Sciatic nerve (tissue), 2 donors: ENCODE measurements at places on chromosomes 2 and 18.

DNA sequence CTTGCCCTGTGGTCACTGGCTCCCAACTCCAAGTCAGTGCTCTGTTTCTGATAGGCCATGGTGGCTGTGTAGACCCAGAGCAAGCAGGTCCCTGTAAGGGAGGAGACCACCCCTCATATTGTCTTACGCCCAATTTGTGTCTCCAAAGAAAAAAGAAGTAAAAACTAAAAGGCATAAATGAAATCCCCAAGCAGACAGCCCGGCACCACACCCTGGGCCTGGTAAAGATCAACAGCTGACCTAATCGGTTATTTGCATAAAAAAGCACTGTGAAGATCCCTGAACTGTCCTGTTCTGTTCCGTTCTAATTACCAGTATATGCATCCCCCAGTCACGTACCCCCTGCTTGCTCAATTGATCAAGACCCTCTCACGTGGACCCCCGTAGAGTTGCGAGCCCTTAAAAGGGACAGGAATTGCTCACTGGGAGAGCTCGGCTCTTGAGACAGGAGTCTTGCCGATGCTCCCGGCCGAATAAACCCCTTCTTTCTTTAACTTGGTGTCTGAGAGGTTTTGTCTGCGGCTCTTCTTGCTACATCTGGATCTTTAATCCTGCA, 364.1 kb upstream of the HS6ST1 start:
- DNase-seq: no peak

- DNase-seq: peak; percentile 71
Observed at GRCh38 chr2:100416935-100417710, at the start of gene CHST10. TSS of gene CHST10 (minus strand) at chr2:100417668. CDS start at chr2:100406675, 10,993 bp downstream.

DNA sequence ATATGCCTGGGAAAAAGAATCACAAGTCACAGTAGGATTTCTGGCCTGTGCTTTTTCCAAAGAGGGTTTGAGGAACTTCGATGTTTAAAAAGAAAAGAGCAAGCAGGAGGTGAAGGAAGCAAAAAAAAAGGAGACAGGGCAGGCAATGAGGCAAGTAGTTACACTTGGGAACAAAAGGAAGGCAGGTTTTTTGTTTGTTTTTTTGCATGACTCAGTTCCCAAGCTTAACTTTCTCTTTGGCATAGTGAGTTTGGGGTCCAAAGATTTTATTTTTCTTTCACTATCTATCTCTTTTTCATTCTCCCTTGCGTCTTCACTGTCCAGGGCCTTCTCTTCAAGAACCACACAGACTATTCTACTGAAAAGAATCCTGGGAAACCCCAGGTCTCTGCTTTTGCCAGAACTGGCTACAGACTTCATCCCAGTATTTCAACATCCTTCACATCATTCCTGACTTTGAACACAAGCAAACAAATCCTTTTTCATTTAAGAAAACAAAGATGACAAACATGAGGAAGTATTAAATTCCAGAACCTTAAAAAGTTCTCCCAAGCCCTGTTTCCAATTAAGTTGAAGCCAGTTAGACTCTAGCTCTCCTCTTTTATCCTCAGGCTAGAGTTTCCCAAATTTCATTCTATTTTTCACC, 210.7 kb upstream of the RND3 start:
- DNase-seq: no peak

DNA sequence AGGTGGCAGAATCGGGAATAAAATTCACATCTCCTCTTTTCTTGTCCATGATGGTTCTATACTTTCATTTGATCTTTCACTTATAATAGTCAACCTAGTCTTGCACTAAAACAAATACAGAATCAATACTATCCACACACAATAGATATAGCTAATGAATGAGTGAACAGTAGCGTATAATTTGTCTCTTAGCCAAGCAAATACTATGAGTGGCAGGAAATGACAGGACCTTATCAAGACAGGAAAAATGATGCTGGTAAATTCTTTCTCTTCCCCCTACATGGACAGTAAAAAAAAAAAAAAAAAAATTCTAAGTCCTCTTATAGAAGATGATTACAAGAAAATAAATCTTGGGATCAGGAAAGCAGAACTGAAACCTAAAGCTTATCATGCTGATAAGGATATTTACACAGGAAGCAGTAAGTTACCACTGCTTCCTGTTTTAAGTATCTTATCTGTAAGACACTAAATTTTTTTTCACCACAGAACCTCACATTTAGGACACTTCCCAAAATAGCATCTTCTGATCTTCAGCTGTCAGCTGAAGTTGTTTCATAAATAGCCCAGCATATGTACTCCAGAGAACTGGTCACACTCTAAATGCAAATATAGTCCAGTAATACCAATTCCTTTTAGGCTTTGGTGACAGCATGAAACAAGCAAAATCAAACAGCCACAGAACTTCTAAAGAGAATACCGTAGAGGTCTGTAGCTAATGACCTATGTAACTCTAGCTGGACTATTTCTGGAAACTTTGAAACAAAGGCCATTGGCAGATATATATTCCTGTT, 27.0 kb downstream of the IRS1 start:
- DNase-seq: no peak

- DNase-seq: peak; percentile 69
Observed at GRCh38 chr2:45595721-45596435, 15.2 kb downstream of the SRBD1 start.

- no peak for DNase-seq
Observed at GRCh38 chr2:112642966-112643365, 2.8 kb upstream of the SLC20A1 start.

DNA sequence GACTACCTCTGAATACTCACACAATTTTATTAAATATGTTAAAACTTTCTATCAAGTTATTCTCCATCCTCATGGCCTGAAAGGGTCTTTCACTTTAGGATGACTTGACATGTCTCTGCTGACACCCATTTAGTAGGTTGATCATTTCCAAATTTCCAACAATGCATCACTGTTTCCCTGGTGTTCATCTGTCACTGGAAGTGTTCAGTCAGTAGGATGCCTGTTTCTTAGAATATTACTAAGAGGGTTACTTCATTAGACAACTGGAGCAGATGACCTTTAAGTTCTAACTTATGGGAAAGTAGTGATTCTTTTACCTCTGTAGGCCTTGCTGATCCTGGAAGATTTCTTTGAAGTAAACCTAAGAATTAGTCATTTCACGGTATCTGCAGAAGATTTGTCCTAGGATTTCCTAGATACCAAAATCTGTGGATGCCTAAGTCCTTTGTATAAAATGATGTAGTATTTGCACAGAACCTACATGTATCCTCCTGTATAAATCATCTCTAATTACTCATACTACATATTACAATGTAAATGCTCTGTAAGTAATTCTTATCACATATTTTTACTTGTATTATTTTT, 77.7 kb downstream of the MAP3K20 start:
- no peak for DNase-seq

GRCh38 chr2:18077704-18078103, 199.2 kb downstream of the KCNS3 start:
- no peak for DNase-seq

GRCh38 chr2:219739066-219739465, 111.6 kb downstream of the SLC4A3 start:
- DNase-seq: no peak

GRCh38 chr2:11703700-11704099, 33.7 kb upstream of the NTSR2 start:
- DNase-seq: no peak

DNA sequence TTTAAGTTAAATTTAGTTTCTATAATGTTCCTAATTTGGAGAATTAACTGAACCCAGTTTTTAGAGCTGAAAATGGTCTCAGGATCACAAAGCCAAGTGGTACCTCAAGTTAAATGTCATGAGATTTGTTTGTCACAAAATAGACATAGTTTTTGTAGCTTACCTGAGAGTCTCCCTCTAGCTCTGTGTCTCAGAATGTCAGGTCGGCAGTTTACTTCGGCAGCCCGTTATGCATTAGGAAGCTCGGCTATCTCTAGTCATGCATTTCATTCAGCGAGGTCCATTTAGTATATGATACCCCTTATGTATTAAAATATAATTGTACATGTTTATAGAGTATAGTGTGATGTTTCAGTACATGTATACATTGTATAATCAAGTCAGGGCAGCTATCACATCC, 155.6 kb downstream of the EML6 start:
- DNase-seq: no peak

GRCh38 chr18:47254341-47254939, 3.0 kb upstream of the SKOR2 start:
- DNase-seq: peak; percentile 58

DNA sequence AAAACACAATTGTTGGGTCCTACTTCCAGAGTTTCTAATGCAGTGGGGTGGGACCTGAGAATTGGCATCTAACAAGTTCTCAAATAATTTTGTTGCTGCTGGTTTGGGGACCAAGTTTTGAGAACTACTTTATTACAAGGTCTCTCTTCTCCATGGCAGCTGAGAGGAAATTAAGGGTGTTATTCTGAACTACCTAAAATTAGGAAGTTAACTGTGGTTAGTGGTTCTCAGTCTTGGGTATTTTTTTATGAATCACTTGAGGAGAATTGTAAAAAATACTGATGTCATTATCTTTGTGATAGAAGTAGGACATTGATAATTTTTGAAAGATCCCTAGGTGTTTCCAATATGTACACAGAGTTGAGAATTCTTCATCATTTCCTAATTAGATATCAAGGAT, 210.2 kb downstream of the MC4R start:
- DNase-seq: no peak

DNA sequence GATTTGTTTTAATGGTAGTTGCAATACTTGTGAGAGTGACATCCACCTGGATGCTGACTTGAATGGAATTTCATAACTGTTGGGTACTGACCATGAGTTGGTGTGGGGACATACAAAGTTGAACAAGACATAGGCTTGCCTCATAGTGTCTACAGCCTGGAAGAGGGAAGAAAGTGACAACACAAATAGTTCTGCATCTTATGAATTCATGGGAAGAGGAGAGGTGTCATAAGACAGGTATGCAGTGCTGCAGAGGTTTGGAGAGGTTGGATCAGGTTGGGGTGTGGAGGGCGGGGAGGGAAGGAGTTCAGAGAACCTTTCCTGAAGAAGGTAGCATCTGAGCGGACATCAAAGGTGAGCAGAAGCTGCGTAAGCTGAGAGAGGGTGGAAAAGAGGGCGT, 44.0 kb downstream of the HRH4 start:
- no peak for DNase-seq

- no peak for DNase-seq
Observed at GRCh38 chr2:140698636-140699035, 1432.2 kb downstream of the LRP1B start.

- no peak for DNase-seq
Observed at GRCh38 chr18:68456985-68457384, 257.9 kb downstream of the TMX3 start.

- no peak for DNase-seq
Observed at GRCh38 chr2:45256173-45256866, 247.1 kb upstream of the SIX2 start.

DNA sequence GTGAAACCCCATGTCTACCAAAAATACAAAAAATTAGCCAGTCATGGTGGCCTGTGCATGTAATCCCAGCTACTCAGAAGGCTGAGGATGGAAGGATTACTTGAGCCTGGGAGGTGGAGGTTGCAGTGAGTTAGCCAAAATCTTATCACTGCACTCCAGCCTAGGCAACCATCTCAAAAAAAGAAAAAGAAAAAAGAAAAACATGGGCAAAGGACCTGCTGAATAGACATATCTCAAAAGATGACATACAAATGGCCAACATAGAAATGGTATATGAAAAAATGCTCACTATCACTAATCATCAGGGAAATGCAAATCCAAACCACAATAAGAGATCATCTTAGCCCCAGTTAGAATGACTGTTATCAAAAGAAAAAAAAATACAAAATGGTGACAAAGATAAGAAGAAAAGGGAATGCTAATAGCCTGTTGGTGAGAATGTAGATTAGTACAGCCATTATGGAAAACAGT, 1.4 kb upstream of the TGOLN2 start:
- DNase-seq: no peak

- no peak for DNase-seq
Observed at GRCh38 chr18:5979971-5980457, 84.7 kb upstream of the TMEM200C start.

DNA sequence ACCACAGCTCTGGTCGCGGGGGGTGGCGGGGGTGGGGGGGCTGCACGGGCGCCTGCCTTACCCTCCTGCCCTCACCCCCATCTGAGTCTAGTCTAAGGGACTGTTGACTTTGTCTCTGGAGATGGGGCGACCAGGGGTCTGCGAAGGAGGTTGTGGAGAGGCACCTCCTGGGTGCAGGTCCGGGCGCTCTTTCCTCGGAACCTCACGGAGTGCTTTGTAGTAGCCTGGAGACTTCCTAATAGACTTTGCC, 141.3 kb downstream of the MEIS1 start:
- no peak for DNase-seq

- no peak for DNase-seq
Observed at GRCh38 chr2:64992218-64992617, 3.0 kb downstream of the SLC1A4 start.

DNA sequence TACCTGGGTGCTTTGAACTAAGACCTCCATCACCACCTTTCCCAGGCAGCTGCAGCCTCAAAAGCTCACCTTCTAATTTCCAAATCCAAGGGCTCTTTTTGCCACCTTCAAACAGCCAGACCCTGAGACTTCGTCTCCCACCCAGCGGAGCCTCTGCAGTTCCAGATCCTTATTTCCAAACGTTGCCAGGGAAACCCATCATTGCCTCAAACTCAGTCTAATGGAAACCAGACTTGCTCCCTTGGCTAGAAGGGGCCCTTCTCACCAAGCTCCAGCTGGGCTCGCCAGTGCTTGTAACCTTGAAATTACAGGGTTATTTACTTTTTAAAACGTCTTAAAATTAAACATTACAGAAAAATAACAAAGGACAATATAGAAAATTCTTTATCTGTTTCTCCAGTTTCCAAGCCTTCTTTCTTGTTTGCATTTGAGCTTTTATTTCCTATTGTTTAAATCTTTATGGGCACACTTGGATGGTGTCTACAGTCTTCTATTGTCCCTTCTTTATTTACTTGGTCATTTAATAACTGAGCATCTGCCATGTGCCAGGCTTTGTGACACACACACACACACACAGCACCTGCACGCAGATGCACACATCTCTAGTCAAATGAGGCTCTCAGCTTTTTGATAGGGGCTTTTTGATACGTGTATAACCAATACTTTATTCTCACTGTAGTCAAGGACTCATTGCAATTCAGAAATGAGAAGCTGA, 36.1 kb downstream of the TRPM8 start:
- no peak for DNase-seq

- DNase-seq: no peak
Observed at GRCh38 chr2:43152741-43153647, 73.4 kb downstream of the ZFP36L2 start.

DNA sequence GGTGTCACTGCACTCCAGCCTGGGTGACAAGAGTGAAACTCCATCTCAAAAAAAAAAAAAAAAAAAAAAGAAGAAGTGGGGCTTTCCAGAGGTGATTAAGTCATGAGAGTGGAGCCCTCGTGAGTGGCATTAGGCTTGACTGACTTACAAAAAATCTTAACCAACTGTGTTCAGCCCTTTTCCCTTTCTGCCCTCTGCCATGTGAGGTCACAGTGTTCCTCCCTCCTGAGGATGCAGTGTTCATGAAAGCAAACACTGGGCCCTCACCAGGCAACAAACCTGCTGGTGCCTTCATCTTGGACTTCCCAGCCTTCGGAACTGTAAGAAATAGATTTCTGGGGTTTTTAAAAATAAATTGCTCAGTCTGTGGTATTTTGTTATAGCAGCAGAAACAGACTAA, 37.0 kb upstream of the METTL21A start:
- no peak for DNase-seq
